ENCODE measurements at places on chromosomes 11 and 22.

DNA sequence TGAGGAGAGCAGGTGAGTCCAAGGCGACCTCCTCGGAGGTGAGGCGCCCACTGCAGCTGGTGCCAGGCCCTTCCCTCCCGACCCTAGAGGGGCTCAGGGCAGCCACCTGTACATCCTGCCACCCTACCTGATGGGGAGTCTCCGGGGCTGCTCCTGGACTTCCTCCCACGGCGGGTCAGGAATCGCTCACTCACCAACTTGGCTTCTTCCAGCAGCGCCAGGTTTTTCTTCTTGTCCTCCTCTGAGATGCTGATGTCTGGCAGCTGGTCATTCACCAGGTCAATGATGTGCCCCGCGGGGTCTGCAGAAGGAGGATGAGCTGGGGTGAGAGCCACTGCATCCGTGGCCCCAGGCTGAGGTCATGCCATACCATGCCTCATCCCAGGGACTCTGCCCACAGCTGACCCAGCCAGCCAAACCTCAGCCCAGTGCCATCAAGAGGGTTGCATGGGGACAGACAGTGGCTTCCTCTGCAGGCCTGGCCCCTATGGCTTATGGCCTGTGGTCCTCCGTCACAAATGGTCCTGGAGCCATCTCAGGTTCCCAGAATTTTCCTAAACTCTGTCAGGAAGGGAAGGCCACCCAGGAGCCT lies 61.0 kb upstream of the LYVE1 start:
- no peak for DNase-seq

- no peak for DNase-seq
Observed at GRCh38 chr11:104908186-104908531, 9.9 kb upstream of the CASP12 start.

- DNase-seq, result no peak
Observed at GRCh38 chr11:95456714-95457491, 225.9 kb upstream of the SESN3 start.

DNA sequence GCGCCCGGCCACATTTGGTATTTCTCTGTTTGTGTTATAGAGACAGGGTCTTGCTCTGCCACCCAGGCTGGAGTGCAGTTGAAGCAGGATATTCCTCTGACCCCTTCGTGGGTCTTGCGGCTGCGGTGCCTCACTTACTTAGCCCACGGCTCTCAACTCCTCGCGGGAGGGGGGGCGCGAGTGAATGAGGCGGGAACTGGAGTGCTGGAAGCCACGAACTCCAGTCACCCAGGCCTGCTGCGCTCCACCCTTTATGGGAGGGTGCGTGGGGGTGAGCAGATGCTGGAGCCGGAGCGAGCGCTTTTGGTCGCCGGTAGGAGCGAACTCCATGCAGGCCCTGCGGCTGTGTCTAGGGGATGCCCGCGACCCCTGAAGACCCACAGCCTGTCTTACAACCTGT lies 1.8 kb downstream of the C11orf54 start:
- no peak for DNase-seq

- DNase-seq, result no peak
Observed at GRCh38 chr22:29750559-29751538, 16.0 kb downstream of the ZMAT5 start.

DNA sequence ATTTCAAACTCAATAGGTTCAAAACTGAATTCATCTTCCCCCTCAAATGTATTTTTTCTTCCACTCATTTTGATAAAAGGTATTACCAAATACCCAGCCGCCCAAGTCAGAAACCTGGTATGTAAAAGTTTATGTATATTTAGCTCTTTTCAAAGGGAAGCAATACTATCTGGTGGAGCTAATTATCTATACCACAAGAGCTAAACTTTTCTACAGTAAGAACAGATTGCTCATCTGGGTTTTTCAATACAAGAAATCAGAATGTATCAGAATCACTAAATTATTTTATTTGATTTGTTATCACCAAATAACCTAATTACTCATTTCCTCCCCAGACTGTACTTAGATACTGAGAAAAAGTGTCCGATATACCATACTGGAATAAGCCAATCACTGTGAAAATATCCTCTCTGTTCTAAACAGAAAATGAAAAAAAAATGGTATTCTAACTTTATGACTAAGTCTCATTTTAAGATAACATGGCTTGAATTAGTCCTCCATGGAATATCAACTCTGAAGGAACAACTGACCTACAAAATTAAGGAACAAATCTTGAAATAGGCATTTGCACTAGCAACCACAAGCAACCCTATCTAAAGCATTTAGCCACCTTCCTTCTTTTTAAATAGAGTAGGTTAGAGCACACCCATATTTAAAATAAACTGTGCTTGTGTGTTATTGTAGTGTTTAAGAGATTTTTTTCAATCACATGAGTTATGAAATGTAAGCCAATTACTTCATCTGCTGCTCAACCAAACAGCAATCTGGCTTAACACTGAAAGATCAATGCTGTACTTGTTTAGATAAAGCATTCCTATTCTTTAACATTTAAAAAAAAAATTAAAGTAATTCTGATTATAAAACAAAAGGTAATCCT lies 35.0 kb downstream of the RDX start:
- DNase-seq, result no peak

DNA sequence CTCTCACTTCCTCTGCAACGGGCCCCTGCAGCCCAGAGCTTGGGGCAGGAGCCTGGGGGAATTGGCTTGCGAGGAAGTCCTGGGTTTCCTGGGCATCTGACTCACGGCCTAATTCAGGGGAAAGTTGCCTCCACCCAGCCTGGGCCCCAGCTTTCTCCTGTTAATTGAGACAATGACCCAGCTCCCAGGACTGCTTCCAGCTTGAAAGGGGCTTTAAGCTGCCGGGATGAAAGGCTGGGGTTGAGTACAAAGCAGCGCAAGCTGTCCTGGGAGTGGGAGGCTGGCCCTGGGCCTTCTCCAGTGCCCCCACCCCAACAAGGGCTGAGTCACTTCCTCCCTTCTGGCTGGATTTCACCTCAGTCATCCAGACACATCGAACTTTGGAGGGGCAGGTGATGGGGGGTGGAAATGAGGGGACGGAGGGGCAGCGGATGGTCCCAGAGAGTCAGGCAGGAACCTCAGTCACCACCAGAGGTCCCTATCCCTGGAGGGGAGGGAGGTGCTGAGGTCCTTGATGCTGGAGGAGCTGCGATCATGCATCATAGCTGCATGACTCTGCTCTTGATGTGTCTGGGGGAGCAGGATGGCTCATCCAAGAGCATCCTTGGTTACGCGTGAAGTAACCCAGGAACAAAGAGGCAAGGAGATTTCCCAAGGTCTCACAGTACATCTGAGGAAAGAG lies 30.1 kb upstream of the OAF start:
- no peak for DNase-seq

DNA sequence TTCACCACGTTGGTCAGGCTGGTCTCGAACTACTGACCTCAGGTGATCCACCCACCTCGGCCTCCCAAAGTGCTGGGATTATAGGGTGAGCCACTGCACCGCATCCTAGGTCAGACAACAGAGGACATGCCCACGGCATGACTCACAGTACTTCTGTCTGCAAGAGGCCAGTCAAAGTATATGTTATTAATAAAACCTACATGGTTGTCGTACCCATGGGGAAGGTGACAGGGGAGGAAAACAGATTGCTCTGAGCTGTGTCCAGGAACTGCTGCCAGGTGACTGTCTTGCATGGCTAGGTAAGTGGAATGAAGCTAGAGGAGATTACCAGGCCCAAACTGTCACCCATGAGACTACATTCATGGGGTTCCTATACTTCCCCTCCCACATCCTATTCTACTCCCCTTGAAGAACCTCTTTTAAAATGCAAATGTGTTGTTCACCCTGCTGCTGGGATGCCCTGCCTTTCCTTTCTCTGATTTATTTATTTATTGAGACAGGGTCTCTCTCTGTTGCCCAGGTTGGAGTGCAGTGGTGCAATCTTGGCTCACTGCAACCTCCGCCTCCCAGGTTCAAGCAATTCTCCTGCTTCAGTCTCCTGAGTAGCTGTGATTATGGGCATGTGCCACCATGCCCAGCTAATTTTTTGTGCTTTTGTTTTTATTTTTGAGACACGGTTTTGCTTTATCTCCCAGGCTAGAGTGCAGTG lies 2.0 kb upstream of the NLRX1 start:
- DNase-seq, result no peak

DNA sequence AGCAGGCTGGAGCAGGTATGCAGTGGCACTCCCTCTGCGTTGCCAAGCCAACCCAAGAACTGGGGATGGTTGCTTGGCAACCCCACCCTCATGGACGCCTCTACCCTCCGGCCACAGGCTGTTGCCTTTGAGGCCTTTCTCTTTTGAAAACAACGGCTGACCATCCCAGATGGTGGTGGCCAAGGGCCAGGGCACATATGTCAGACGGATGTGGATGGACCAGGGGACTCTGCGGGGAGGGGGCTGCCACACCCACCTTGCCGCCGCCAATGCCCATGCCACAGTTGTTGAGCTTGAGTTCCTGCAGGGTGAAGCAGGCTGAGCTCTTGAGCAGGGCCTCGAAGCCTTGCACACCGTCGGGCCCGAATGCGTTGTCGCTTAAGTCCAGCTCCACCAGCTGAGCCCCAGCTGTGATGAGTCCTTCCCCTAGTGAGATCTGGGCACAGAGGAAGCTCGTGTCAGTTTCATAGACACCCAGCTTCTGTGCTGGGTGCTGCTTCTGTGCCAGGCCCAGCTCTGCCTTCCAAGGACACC lies 21.5 kb downstream of the RANGAP1 start:
- DNase-seq, result no peak

DNA sequence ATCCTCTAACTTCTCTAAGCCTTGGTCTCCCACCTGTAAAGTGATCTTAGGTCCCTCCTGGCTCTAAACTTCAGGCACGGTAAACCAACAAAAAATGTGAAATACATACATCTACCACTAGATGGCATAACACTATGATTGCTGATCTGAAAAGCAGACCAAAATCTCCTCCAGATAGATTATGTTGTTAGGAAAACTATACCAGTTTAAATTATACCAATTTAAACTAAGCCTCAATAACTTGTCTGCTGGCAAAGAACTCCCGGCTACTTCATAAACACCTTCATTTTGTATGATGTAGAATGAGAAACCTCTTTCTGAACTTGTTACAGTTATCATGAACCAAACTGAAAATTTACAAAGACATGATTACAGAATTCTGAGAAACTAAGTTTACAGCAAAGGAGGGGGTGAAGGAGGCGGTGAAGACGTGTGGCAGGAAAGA lies 85.9 kb downstream of the SBF2 start:
- no peak for DNase-seq

DNA sequence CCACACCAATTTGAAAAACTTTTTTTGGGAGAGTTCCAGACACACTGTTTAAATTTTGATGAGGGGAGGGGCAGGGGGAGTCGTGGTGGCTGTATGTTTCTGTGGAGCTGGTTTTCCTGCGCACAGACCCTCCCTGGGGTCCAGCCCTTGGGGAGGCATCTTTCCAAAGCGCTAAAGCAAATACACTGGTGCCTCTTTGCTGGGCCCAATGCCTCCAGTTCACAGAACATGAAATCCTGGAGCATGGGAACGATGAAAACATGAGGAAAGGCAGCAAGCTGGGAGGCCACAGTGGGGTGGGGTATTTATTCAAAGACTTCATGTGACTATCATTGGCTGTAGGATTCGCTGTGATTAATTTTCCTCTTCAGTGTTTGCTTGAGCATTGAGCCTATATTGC lies 135.3 kb downstream of the CCDC34 start:
- no peak for DNase-seq

- DNase-seq, result no peak
Observed at GRCh38 chr11:104546501-104546900, 351.8 kb downstream of the CASP12 start.

DNA sequence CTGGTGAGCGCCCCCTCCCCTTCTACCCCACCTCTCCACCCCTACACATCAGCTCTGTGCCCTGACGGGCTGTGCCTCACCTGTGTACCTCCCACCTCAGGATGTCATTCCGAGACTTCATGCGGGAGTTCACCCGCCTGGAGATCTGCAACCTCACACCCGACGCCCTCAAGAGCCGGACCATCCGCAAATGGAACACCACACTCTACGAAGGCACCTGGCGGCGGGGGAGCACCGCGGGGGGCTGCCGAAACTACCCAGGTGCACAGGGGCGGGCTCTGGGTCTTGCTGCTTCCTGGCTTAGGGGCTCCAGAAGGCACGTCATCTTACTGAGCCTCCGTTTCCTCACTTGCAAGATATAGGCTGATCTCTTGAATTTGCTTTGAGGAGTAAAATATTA lies 6.8 kb downstream of the CAPN1 start:
- DNase-seq, result no peak

- DNase-seq, result no peak
Observed at GRCh38 chr11:57641011-57641807, 8.5 kb downstream of the YPEL4 start.

DNA sequence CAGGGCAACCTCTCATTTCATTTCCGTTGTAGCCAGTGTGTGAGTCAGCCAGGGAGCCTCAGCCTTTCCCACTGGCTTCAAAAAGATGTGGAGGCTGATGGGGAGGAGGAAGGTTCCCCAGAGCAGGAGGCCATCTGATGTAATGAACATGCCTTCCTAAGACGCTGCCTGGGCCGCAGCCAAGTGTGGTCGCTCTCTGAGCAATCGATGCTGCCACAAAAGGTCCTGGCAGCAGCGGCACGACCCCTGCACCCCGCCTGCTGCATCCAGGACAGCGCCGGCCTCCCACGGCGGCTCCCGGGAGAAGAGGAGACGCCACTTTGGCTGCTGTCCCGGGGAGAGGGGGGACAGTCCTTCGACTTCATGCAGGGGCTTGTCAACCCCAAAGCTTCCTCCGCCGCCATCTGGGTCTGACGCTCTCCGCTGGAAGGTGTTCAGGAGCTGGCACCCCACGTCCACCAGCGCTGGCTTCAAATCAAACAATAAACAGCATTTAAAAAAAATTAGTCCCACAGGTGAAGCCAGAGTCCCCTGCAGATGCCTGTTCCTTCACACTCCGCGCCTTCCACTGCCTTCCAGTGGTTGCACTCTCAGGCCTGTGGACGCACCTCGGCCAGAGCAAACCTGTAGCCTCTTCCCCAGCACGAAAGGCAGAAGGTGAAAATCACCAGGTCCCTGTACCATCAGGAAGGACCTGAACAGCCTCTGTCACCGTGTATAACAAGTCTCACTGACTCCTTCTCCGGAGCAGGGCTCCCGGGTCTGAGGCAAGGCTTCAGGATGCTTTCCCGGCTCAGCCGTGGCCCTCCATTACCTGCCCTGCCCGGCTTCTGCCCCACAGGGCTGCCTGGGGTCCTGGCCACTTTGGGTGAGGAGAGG lies 930.7 kb downstream of the BRD1 start:
- DNase-seq, result no peak

DNA sequence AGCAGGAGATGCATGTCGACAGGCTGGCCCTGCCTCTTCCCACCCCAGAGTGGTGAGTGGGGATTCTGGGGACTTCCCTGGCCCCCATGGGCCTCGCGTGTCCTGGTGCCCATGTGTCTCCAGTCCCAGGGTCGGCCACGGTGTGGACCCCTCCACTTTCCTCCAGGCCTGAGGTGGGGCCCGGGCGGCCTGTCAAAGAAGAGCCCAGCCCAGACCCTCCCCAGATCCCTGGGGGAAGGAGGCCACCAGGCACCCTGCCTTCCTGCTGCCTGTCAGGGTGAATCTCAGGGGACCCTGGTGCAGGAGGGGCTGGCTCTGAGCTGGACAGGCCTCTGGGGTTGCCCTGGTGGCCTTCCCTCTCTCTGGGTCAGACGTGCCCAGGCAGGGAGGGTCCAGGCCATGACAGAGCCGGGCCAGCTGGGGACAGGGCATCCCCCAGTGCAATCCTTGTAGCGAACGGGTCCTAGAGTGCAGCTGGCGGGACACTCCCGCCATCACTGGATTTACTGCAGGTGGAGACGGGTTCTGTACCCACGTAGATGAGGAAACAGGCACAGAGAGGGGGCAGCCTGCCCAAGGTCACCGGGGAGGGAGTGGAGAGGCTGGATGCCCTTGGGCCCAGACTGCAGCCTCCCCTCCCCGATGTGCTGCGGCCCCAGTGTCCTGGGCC lies 13.5 kb upstream of the MUC6 start:
- no peak for DNase-seq

- DNase-seq, result no peak
Observed at GRCh38 chr22:19958083-19959042, 16.7 kb upstream of the TXNRD2 start.
